ENCODE measurements at places on chromosomes 2 and 18. TPM values are rescaled to one million over a fixed set of nuclear protein-coding genes. Genes with fewer than 3 reads are reported as not detected.

The ORC2 gene
- 25.5 TPM for total RNA-seq

DNA sequence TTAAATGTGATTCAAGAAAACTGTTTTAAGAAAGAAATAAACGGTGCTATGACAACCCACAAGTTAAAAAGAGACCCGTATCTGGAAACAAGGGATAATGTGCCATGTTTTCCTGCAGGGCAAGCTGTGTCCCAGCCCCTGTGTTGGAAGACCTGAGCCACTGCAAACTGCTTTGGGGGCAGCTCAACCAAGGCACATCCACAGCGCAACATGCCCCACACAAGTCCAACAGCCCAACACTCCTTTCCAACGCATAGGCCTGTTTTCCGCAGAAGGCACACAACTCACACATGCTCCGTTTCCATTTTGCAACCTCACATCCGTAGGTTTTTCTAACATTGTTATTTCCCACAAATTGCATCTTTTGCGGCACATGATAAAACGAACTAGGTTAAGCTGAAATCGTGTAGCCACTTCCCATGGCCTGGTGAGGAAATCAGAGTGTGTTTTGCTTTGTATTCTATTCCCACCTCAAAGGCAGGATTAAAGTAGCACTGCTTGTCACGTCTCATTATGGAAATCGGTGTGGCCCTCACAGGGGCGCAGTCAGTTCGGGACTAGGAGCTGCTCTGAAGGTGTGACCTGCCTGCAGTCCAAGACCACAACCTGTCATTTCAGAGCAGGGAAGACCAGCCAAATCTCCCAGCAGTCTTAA, 50.5 kb upstream of the ZNF516 start:
- H3K27me3 ChIP-seq = peaks cover 11% of the 10 kb centered on the region
- H3K4me1 ChIP-seq = peaks cover 5% of the 10 kb centered on the region
- no peak overlapping the region for H3K27ac ChIP-seq
- peak; percentile 49 for DNase-seq
- no peaks in the 10 kb centered on the region for H3K36me3 ChIP-seq

- no peaks in the 10 kb centered on the region for H3K4me1 ChIP-seq
- H3K4me3 ChIP-seq = no peak overlapping the region
- H3K27me3 ChIP-seq = peaks cover 10% of the 10 kb centered on the region
- DNase-seq = no peak
- no peak overlapping the region for H3K27ac ChIP-seq
These were observed 51.7 kb upstream of the SATB2 start for GRCh38 chr2:199509403-199509802.

DNA sequence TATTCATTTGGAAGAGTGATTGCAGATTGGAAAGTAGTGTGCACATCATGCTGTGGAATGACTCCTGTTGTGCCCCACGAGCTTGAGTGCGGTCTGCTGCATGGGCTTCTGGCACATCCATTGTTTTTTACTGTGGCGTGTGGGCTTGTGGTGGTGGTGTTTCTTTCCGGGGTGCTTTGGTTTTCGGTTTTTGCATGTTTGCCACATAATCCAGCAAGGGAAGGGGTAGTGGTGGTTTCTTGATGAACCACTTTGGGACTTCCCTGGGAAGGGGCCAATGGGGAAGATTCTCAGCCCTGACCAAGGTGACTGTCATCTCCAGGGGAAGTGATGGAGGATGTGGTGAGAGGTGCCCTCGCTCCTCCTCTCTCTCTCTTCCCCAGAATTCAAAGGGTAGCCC, 57.0 kb downstream of the COA5 start:
- H3K4me3 ChIP-seq = no peak overlapping the region
- no peak overlapping the region for H3K27ac ChIP-seq

- H3K27ac ChIP-seq = peak overlapping the region; percentile 94
- no peaks in the 10 kb centered on the region for H3K27me3 ChIP-seq
- H3K4me1 ChIP-seq = peaks cover 38% of the 10 kb centered on the region
These were observed 42.2 kb downstream of the LBH start for GRCh38 chr2:30273574-30273929.

- no peak overlapping the region for H3K27ac ChIP-seq
- no peaks in the 10 kb centered on the region for H3K36me3 ChIP-seq
- peaks cover 32% of the 10 kb centered on the region for H3K27me3 ChIP-seq
- H3K4me3 ChIP-seq = no peak overlapping the region
- no peak for DNase-seq
These were observed 20.5 kb upstream of the HNMT start for GRCh38 chr2:137943678-137944347.

DNA sequence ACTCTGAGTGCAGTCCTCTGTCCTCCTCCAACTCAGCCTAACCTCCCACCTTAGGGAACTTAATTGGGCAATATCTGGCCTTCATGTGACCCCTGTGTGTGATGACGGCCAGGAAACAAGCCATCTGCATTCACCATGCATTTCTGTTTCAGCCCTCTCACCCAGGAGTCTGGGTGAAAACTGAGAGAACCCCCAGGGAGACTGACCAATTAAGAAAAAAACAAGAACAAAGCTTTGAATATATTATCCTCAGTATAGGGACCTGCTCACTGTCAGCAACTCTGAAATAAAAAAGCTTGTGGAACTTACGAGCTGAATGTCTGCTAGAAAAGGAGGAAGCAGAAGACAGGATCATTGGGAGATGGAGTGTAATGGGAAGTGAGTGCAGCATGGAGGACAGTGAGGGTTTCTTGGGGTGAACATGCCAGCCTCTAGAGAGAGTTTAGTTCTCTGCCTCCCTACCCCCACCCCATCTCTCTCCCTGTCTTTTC, 9.5 kb downstream of the MAPRE2 start:
- peaks cover 51% of the 10 kb centered on the region for H3K4me1 ChIP-seq
- H3K27ac ChIP-seq = peak overlapping the region; percentile 95
- H3K36me3 ChIP-seq = peaks cover 6% of the 10 kb centered on the region
- H3K27me3 ChIP-seq = no peaks in the 10 kb centered on the region
- H3K4me3 ChIP-seq = peak overlapping the region; percentile 65

- H3K4me3 ChIP-seq = no peak overlapping the region
- no peak overlapping the region for H3K27ac ChIP-seq
- no peaks in the 10 kb centered on the region for H3K36me3 ChIP-seq
- no peaks in the 10 kb centered on the region for H3K27me3 ChIP-seq
These were observed 16.5 kb downstream of the SLC4A3 start for GRCh38 chr2:219643788-219644398.

DNA sequence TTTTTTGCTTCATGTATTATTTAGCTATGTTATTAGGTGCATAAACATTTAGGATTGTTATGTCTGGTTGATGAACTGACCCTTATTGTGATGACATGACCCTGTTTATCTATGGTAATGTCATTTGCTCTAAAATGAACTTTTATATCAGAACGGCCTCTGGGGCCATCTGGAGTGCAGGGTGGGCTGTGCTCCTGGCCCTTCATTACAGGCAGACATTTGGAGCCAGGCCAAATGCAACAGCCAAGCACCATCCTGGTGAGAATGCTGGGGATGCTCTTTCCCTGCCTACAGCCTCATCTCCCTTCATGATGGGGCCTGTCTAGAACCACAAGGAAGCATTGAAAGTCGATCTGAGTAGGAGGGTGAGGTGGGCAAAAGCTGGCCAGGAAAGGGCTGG, 38.0 kb downstream of the HJURP start:
- no peak overlapping the region for H3K4me3 ChIP-seq
- peaks cover 14% of the 10 kb centered on the region for H3K27me3 ChIP-seq
- DNase-seq = no peak
- peak overlapping the region; percentile 43 for H3K27ac ChIP-seq
- no peaks in the 10 kb centered on the region for H3K36me3 ChIP-seq
- peaks cover 21% of the 10 kb centered on the region for H3K4me1 ChIP-seq

DNA sequence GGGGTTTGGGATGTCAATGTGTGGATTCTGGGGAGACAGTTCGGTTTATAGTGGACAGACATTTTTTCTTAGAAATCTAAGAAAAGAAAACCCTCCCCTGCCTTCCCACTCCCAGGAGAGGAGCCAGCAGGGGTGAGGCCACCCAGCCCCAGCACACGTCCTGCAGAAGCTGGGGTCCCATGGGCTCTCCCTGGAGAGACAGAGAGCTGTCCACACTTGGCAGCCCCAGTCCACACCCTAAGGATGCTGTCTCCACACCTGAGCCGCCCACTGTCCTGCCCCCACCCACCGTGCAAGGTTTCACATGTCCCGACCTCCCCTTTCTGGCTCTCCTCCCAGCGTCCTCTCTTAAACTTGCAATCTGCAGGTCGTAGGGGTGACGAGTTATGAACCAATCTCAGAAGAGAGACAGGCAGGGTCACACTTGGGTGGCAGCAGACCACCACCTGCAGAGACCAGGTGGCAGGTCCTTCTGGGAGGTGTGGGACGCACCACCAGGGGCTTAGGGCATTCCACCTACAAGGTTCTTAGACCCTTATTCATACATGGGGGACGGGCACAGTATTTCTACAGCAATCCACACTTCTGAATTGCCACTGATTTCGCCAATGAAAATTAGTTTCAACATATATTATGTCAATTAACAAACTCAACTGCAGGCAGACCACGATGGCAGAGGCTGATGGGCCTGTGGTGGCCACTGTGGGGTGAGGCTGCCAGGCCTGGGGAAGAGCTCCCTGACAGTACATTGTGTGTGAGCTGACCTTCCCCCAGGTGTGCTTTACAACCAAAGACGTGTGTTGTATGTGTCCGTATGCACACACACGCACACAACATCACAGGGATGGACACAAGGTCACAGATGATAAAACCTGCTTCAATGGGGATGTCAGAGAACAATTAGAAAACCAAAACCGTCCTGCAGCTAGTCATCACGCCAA, 158.5 kb downstream of the TPO start:
- no peaks in the 10 kb centered on the region for H3K36me3 ChIP-seq
- no peak overlapping the region for H3K4me3 ChIP-seq
- peaks cover 16% of the 10 kb centered on the region for H3K27me3 ChIP-seq

Measured in osteocyte (in vitro differentiated cells).